ENCODE measurements at places on chromosomes 13 and 19.

GRCh38 chr19:29702161-29702962 is 12.7 kb downstream of the C19orf12 start:
- DNase-seq, result no peak

GRCh38 chr19:49243726-49244125 is 81.3 kb downstream of the SLC6A16 start:
- DNase-seq, result no peak

DNA sequence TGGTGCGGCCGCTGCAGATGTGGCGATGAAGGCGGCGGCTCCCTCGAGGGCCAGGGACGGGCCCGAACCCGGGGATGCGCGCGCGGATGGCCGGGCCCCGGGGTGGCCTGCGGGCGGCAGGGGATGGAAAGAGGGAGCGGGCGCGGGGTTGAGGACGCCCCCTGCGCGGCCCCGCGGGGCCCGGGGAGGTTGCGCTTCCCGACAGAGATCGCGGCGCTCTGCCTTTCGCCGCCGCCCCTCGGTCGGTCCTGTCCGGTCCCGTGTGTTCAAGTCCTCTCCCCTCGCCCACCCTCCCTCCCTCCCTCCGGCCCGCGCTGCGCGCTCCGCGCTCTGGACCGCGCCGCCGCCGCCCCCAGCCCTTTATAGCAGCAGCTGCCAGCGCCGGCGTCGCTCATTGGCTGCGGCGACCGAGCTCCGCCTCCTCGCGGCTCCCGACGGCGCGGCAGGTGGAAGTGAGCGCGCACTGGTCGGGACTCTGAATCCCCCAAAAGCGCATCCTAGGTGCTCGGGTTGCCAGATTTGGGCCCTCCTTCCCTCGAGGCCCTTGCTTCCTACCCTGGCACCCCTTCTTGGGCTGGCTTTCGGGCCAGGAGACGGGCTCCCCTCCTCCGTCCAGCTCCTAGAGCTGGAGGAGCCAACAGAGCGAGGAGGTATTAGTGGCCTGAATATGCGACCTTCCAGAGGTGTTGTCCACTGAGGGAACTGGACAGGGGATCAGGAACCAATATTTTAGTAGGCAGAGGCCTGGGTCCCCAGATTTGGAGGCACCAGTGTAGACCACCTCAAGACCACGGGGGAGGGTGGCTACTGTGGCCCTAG is at the start of gene ELAVL3:
Gene ELAVL3 (minus strand): TSS at position 332 of the 819 bp plus-strand sequence. CDS start 438 bp downstream, outside the sequence.
- no peak for DNase-seq

GRCh38 chr19:14166999-14167575 is 30.7 kb upstream of the ASF1B start:
- DNase-seq, result no peak

DNA sequence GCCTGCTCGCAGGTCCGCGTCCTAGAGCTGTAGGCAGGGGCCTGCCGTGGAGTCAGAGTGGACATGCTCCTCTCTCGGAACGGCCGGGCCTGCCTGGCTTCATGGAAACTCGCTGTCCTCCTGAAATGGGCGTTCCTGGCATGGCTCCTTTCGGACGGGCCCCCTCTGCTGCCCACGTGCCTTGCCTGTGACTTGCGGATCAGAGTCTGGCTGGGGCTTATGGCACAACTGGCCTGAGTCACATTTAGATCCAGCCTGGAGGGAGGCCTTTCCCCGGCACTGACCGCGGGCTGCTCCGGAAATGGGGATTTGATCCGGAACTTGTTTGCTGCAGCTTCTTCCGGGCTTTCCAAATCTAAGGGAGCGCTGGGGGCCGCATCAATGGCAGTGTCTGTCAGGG is 28.1 kb downstream of the THSD1 start:
- no peak for DNase-seq
